Heart right ventricle (tissue), 16 donors: ENCODE measurements at places on chromosomes 7 and 10.

DNA sequence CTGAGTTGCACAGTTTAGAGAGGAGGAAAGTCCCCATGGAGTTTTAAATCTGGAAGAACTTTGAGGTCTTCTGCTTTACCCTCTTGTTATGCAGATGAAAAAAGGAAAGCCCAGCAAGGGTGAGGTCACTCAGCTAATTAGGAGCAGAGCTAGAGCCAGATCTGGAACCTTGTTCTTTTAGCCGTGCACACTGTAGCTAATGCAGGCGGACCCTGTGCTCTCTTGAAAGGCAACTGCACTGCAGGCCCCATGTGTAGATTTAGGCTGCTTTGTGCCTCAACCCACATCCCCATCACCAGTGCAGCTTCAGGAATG lies 63.4 kb downstream of the SYPL1 start:
- DNase-seq, result no peak

GRCh38 chr10:87887146-87887545 lies 23.7 kb downstream of the PTEN start:
- DNase-seq, result no peak

DNA sequence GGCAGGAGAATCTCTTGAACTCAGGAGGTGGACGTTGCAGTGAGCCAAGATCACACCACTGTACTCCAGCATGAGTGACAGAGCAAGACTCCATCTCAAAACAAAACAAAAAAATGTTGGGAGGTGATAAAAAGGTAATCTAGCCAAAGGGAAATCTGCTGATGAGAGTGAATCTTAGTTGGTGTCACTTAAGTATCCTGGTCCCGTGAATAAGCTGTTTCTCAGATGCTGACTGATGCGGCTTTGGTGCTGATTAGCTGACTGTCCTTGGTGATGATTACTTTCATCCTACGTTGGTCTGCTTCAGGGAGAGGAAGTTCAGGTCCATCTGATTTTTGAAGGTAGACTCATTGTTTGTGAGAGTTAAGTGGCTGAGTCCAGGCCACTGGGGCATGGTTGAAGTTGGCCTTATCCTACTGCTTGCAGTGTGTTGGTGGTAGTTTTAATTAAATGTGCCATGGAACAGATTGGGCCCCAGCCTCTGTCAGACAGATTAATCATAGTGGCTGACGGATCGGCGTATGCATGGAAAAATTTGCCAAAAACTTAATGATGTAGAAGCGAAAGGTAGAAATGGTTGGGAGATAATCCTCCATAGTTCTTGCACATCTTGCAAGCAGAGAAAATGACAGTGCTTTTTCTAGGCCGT lies 17.4 kb upstream of the TMEM236 start:
- DNase-seq, result no peak

DNA sequence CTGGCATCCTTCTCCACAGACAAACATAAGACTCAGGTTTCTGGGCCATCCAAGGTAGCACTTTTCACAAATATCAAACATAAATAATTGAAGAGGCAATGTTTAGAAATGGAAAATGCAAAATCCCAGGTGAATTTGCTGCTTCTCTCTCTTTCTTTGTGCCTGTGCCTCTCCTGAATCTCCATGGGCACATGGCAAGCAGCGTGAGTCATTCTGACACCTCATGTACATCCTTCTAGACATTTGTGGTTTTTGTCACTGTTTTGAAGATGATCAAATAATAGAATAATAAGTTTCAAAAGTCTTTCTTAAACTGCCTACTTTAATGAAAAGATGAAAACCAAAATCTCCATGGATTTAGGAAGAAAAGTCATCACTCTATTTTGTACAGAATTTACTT lies 60.3 kb upstream of the RAB11FIP2 start:
- no peak for DNase-seq

DNA sequence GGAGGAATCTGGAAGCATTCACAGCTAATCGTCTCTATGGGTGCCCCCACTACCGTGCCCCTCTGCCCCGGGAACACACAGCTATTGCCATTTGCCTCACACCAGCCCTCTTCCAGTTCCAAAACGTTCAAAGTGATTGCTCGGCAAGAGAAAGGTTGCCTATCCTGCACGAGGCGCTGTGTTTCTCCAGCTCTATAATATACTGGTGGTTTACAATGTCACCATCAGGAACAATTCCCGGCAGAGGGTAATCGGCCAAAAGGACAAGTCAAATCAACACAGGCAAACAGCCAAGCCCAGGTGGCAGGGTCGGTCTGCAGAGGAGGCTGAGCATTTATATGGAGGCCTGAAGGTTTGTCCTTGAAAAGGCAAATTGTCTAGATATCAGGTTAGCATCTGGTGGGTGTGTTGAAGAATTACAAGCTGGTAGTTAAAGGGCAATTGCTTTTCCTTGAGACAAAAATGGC lies 29.2 kb upstream of the TNS3 start:
- no peak for DNase-seq

- DNase-seq, result no peak
Observed at GRCh38 chr10:22339761-22340328, 5.5 kb upstream of the SPAG6 start.

DNA sequence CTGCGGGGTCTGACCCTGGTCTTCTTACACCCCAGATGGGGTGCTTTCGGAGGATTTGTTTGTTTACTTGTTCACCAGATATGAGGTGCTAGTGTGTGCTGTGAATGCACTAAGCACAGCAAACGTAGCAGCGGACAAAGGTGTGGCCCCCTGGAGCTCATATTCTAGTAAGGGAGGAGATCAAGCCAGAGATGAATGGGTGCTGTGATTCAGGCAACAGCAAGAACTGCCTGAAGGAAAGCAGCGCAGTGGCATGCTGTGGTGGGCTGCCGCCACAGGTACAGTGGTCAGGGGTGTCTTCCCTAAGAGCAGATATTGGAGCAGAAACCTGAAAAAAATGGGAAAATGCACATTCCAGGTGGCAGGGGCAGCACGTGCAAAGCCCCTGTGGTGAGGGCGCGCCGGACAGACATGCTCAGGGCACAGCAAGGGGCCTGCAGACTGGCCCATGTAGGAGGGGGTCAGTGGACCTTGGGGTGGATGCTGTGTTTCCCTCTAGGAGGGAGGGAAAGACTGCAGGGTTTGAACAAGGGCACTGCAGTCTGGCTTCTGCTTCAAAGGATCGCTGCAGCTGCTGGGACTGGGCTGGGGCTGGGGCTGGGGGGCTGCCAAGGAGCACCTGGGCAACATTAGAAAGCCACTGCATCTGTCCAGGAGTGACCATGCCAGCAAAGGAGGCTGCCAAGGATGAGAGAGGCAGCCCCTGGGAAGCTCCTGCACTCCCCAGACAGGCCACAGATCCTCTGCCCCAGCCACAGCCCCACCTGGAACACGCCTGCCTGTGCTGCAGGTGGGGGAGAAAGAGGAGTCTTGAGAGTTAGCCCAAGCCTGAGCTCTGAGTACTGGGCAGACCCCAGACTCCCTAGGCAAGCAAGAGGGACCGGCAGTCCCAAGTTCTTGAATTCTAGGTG lies 927 bp upstream of the DEPP1 start:
- no peak for DNase-seq
